Fibroblast of skin of left quadriceps (primary cell): ENCODE measurements at places on chromosomes 12 and 14.

GRCh38 chr14:40697231-40697630 lies 909.4 kb upstream of the LRFN5 start:
- peak; percentile 6 for DNase-seq

- no peak for DNase-seq
Measured at GRCh38 chr12:78885466-78885865, 20.9 kb downstream of the SYT1 start.

GRCh38 chr14:65255029-65255545 lies 152.8 kb upstream of the MAX start:
- DNase-seq = no peak

DNA sequence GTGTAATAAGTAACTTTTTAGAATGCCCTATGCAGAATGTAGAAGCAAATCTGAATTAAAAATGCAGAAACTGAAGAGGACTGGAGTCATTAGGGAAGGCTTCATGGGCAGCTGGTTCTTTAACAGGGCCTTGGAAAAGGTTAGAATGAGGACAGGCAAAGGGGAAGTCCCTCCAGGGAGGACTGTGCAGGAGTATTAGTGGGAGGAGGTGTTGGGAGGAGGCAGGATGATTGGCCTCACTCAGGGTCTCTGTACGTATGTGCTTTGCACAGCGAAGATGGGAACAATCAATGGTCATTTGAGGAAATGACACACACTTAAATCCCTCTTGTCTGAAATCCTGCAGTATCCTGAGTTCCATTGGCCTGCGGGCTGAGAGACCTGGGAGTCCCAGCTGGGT lies 119.7 kb downstream of the PTCSC3 start:
- DNase-seq = no peak

- no peak for DNase-seq
Measured at GRCh38 chr14:90412058-90412457, 15.2 kb downstream of the CALM1 start.

DNA sequence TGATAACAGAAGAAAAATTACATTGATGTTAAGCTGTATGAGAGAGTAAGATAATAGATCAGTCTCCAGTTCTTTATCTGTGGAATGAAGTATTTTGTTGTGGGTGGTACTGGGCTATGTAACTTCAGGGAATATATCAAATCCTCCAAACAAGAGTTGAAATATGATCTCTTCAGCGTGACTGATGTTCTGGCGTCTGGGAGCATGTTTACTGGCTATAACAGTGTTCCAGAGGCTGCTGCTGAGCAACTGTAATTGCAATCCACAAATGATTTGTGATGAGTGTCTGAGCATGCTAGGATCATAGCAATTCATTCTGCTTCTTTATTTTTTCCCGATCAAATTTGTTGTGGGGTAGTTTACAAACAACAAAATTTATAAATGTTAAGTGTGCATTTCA lies 18.6 kb upstream of the CCDC198 start:
- DNase-seq = no peak

DNA sequence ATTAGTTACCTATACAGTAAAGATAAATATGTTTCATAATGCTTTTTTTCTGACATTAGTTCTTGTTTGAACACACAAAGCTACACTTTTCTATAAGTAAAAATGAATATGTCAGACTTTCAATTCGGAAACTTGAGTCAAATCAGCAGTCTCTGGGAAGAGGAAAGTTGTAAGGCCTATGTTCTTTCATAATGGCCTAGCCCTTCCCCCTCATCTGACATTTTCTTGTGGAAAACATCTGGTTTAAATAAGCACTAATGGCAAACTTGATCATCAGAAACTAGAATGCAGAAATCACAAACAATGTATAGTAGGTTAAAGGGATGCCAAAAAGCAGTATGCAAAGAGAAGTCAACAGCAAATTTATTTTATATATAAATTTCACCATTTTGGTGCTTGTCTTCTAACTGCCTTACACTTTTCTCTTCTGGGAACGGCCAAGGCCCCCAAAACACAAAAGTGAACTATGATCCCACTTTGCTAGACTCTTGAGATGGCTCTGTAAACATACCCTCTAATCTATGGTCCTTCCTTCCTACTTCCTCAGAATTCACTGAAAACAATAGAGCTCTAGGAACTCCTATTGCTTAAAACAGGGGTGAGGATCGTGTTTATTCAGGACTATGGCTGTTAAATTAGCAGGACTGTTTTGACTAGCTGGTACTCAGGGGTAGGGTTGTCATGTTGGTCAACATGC lies 444.1 kb downstream of the RAD51B start:
- peak; percentile 71 for DNase-seq

DNA sequence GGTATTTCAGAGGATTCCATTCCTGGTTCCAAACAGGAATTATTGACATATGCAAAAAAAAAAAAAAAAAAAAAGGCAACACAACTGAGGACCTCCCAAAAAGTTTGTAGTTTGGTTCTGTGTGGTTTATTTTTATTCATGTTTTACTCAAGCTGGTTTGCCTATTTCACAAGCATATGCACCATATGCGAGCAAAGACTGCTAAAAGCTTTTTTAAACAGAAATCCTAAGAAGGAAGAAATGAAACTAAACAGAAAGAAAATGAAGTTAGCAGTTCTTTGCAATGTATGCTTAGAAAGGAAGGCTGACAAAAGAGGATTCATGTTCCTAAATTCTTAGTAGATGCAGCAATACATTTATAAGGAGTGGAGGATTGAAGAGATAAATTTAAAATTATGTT lies 487.6 kb upstream of the FLRT2 start:
- DNase-seq = no peak

DNA sequence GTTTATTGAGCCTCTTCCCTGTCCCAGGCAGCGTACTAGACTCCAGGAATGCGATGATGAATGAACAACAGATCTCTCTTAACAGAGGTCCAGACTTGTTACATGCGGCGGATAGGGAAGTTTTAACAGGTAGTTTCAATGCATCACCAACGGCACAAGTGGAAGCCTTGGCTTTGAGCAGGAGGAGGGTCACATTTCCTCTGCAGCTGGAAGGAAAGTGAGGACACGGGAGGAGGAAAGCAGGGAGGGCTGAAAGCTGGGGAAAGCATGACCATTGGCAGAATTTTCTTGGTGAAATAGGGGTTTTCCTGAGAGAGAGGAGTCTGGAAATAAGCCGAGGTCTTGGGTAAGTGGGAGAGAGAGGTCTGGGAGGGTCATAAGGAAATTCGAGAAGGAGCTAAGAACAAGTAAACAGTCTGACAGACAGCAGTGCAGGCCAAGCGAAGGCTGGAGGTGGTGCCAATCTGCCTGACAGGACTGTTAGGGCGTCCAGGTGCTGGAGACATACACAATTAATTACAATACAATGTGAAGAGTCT lies 15.4 kb downstream of the BHLHE41 start:
- DNase-seq = no peak

DNA sequence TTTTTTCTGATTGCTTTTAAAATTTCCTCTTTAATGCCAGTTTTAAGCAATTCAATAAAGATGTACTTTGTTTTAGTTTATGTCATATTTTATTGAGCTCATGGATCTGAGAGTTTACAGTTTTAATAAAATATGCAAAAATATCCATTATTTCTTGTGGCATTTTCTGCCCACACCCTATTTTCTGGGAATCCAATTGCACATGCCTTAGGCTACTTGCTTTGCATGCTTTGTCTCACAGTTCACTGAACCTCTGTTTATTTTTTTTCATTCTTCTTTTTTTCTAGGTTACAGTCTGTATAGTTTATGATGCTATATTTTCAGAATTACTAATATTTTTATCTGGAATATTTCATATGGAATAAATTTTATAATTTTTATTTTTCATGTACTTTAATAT lies 1258.0 kb downstream of the FSCB start:
- no peak for DNase-seq

DNA sequence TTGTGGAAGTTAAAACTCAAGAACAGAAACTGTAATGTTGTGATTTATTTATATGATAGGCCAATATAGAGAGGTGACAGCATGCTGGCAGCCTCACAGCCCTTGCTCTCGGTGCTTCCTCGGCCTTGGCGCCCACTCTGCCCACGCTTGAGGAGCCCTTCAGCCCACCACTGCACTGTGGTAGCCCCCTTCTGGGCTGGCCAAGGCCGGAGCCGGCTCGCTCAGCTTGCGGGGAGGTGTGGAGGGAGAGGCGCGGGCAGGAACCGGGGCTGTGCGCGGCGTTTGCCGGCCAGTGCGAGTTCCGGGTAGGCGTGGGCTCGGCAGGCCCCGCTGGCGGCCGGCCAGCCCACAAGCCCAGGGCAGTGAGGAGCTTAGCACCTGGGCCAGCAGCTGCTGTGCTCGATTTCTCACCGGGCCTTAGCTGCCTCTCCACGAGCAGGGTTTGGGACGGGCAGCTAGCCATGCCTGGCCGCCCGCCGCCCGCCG lies 65.8 kb upstream of the SLC8A3 start:
- DNase-seq = no peak

DNA sequence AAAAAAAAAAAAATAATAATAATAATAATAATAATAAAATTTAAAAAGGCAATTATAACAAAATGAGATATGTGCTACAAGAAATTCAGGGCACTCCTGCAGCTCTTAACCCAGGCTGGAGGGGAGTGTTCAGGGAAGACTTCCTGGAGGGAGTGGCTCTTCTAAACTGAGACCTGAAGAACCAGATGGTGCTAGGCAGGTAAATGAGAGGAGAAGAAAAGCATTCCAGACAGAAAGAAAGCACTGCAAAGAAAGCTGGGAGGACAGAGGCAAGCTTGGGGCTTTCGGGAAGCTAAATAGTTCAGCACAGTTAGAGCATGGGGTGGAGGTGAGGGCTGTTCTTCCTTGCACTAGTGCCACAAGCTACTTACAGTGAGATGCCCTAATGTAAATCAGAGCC lies 9.9 kb upstream of the SRSF9 start:
- no peak for DNase-seq

GRCh38 chr12:77925536-77926108 lies 94.9 kb downstream of the NAV3 start:
- peak; percentile 91 for DNase-seq

- no peak for DNase-seq
Measured at GRCh38 chr12:2486796-2487195, 308.0 kb upstream of the FKBP4 start.

DNA sequence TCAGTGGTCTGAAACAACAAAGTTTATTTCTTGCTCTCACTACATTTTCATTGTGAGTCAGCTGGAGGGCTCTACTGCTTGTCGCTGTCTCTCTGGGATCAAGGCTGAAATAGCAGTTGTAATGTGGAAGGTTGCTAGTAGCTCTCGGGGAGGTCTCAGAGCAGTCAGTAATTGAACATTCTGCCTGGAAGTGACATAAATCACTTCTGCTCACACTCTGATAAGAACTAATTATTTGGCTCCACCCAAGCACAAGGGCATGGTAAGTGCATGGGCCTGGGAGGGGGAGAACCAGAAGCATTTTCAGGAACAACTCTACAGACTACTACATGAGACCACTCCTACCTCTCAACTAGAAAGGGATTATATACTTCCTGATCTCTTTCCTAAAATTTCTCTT lies 128.2 kb downstream of the TMEM117 start:
- DNase-seq = no peak

- DNase-seq = no peak
Measured at GRCh38 chr12:42186793-42187192, 42.1 kb upstream of the GXYLT1 start.

DNA sequence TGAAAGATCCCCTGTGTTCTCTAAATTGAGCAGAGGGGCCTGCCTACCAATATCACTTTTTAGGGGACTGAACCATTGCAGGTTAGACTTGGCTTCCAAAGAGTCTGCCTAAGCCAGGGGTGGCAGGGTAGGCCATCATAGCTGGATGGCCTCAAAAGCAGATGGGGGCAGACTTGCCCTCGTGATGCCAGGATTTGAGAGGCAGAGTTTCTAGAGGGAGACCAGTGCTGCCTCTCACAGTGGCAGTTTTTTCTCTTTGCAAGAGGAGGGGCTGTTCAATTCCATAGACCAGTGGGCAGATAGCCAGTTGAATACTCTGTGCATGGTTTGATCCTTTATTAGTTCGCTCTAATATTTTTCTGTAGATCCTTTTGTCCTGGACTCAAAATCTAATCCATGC lies 23.8 kb upstream of the SMCO2 start:
- no peak for DNase-seq

- DNase-seq = no peak
Measured at GRCh38 chr14:59543873-59544272, 32.7 kb downstream of the CCDC175 start.
